ENCODE measurements at places on chromosomes 2 and 18.
A peak's percentile ranks its signal among the peaks of the same experiment; 100 is the strongest.

- no peak for DNase-seq
Observed at GRCh38 chr18:62693659-62694058, 21.7 kb upstream of the PHLPP1 start.

GRCh38 chr18:23970161-23971096, 44.1 kb upstream of the TTC39C start:
- no peak for DNase-seq

DNA sequence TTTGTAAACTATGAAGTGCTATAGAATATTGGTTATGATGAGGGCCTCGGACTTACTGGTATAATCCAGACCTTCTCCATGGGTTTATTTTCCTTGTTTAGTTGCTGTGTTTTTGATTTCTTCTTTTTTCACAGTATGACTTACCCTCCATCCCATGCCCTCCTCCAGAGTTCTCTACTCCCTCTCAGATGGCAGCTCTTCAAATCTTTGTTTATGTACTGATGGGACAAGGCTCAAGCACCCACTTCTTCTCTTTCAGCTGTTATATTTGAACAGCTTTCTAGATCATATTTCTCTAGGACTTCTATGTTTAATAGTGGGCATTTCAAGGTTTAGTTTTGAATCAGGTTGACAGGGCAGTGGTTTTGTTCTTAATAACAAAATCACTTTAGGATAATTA, 43.9 kb downstream of the CLIP4 start:
- DNase-seq, result no peak

- DNase-seq, result no peak
Observed at GRCh38 chr2:145159676-145160075, 639.8 kb upstream of the ZEB2 start.

GRCh38 chr2:45724335-45724734, 72.9 kb downstream of the PRKCE start:
- no peak for DNase-seq

- DNase-seq, result peak; percentile 85
Observed at GRCh38 chr2:37829202-37829601, 95.9 kb upstream of the RMDN2 start.
